Kidney (tissue), 22 donors: ENCODE measurements at places on chromosomes 12 and 14.

DNA sequence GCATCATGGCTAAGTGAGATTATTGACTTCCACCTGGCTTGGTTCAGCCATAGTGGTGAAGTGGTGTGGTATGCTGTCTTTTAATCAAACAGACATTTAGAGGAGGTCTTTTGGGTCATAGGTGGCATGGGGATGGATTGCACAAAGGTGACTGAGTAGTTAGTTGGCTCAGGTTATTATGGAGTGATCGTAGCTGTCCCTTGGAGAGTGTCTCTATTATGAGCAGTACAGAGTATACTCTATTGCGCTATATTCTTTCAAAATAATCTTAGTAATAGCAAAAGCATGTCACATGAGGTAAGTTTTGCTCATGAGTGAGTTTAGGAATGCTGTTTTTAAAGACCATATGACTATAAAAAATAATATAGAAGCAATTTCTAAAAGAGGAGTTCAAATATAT lies 60.4 kb downstream of the RASSF8 start:
- no peak for DNase-seq
- H3K27me3 ChIP-seq = no peaks in the 10 kb centered on the region
- H3K36me3 ChIP-seq = no peaks in the 10 kb centered on the region
- H3K4me3 ChIP-seq = no peak overlapping the region
- H3K27ac ChIP-seq = no peak overlapping the region

GRCh38 chr12:119841433-119842210 lies 35.5 kb downstream of the CIT start:
- no peak overlapping the region for H3K4me3 ChIP-seq
- H3K27me3 ChIP-seq = no peaks in the 10 kb centered on the region
- no peak overlapping the region for H3K27ac ChIP-seq

DNA sequence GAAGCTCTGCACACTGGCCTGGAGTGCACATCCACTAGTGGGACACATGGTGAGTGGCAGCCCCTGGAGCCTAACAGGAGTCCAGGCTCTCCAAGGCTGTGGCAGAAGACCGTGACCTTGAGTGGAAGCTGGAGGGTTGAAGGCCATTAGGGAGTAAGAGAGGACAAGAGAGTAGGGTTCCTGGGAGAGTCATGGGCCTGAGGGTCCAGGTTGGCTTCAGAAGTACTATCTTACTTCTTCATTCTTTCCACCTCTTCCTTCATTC lies 406 bp downstream of the IL23A start:
- H3K4me1 ChIP-seq = no peaks in the 10 kb centered on the region
- DNase-seq = no peak
- no peak overlapping the region for H3K27ac ChIP-seq
- no peaks in the 10 kb centered on the region for H3K27me3 ChIP-seq
- no peak overlapping the region for H3K4me3 ChIP-seq
- H3K36me3 ChIP-seq = peaks cover 10% of the 10 kb centered on the region

DNA sequence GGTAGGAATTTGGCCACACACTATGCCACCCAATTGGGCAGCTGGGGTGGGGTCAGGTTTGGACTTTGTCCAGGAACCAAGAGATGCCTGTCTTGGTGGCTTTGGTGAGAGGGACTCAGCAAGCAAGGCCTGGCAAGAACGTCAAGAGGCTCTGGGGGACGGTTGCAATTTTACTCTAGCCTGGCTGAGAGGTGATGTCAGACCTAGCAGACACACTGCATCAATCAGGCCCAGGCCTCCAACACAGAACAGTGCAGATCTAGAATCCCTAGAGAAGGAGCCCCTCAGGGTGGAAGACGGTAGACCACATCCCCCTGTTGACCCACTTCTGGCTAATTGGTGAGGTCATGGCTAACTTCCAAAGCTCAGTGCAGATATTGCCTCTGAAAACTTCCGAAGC lies 1.6 kb upstream of the UNC119B start:
- no peaks in the 10 kb centered on the region for H3K27me3 ChIP-seq
- H3K4me3 ChIP-seq = no peak overlapping the region
- peaks cover 6% of the 10 kb centered on the region for H3K36me3 ChIP-seq
- no peak overlapping the region for H3K27ac ChIP-seq

DNA sequence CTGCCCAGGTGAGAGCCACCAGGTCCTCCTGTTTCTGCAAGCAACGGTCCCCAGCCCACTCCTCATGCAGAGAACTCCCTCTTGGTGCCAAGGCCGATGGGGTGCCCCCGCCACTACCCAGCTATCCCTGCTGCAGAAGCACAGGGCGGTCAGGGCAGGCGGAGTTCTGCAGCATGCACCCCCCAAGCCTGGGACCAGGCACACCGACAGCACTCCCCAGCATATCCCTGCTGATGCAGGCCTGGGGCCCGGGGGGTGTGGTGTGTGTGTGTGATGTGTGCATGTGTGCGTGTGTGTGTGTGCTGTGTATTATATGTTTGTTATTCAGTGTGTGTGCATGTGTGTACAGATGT lies 27.7 kb upstream of the FZD10 start:
- no peak overlapping the region for H3K4me3 ChIP-seq
- H3K4me1 ChIP-seq = no peaks in the 10 kb centered on the region
- no peak overlapping the region for H3K27ac ChIP-seq
- no peak for DNase-seq
- H3K27me3 ChIP-seq = peaks cover 2% of the 10 kb centered on the region

DNA sequence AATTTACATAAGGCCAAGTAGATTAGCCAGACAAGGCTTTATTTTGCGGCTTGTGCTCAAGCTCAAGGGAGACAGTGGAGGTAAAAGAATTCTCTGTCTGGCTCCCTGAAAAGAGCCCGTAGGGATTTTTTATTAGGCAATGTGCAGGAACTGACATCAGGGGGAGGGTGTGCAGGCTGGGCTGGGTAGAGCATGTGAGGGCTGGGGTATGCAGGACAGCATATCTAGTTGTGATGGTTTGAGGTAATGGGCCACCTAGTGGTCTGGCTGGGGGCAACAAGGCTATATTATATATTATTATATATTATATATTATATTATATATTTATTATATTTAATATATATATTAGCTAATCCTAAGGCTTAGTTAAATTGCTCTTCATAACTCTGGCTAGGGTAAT lies 102.1 kb downstream of the TMEM117 start:
- H3K36me3 ChIP-seq = no peaks in the 10 kb centered on the region
- no peaks in the 10 kb centered on the region for H3K4me1 ChIP-seq
- no peak overlapping the region for H3K27ac ChIP-seq
- H3K4me3 ChIP-seq = no peak overlapping the region
- DNase-seq = no peak

GRCh38 chr14:54108481-54109471 lies 152.2 kb upstream of the BMP4 start:
- no peaks in the 10 kb centered on the region for H3K4me1 ChIP-seq
- no peak overlapping the region for H3K4me3 ChIP-seq
- H3K27me3 ChIP-seq = no peaks in the 10 kb centered on the region

DNA sequence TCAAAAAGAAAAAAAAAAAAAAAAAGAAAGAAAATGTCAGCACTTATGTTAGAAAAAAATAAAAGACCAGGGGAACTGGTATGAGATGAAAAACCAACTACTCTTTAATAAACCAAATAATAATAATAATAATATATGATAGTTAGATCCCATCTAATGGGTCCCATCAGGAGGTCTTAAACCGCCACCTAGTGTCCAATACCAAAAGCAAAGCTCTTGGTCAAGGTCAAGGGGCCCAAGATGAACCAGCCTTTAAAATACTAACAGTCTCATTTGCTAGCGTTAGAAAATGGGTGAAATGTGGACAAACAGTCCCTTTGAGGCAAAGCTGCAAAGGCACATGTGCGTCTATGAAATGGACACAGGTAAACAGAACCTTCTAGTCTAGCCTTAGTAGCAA lies 12.3 kb downstream of the BRAP start:
- no peaks in the 10 kb centered on the region for H3K4me1 ChIP-seq
- H3K4me3 ChIP-seq = no peak overlapping the region
- peaks cover 35% of the 10 kb centered on the region for H3K36me3 ChIP-seq
- no peaks in the 10 kb centered on the region for H3K27me3 ChIP-seq

GRCh38 chr12:99686142-99686541 lies 38.6 kb downstream of the GARIN6 start:
- H3K27ac ChIP-seq = no peak overlapping the region
- no peaks in the 10 kb centered on the region for H3K36me3 ChIP-seq
- no peaks in the 10 kb centered on the region for H3K4me1 ChIP-seq

DNA sequence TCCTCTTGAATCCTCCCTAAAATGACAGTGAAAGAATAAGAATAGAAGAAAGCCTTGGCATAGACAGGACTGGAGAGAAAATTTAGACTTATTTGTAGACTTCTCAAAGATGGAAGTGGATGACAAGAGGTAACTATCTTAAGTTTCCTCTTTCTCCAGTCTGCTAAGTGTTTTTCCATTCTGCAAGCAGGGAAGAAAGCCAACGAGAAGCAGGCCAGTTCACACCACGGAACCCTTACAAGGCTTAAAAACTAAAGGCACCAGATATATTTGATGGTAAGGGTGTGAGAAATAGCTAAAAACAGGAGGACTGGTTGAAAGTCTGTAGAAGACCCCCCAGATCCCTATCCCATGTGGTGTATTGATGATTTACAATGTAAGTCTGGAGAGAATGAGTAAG lies 82.9 kb upstream of the GPHB5 start:
- H3K27me3 ChIP-seq = no peaks in the 10 kb centered on the region
- no peak overlapping the region for H3K27ac ChIP-seq
- no peaks in the 10 kb centered on the region for H3K4me1 ChIP-seq
- no peak for DNase-seq

- peaks cover 2% of the 10 kb centered on the region for H3K4me1 ChIP-seq
- no peak overlapping the region for H3K27ac ChIP-seq
- H3K27me3 ChIP-seq = no peaks in the 10 kb centered on the region
- H3K4me3 ChIP-seq = no peak overlapping the region
- DNase-seq = no peak
These were observed 96.7 kb downstream of the ETV6 start for GRCh38 chr12:11746024-11746771.

GRCh38 chr14:27242874-27243273 lies 645.0 kb upstream of the NOVA1 start:
- H3K4me1 ChIP-seq = no peaks in the 10 kb centered on the region
- H3K4me3 ChIP-seq = no peak overlapping the region
- no peaks in the 10 kb centered on the region for H3K36me3 ChIP-seq
- no peak for DNase-seq
- no peak overlapping the region for H3K27ac ChIP-seq

- DNase-seq = no peak
- no peak overlapping the region for H3K27ac ChIP-seq
- no peaks in the 10 kb centered on the region for H3K36me3 ChIP-seq
- no peaks in the 10 kb centered on the region for H3K27me3 ChIP-seq
- H3K4me3 ChIP-seq = no peak overlapping the region
- no peaks in the 10 kb centered on the region for H3K4me1 ChIP-seq
These were observed 847.8 kb downstream of the RPS29 start for GRCh38 chr14:48738186-48738925.

DNA sequence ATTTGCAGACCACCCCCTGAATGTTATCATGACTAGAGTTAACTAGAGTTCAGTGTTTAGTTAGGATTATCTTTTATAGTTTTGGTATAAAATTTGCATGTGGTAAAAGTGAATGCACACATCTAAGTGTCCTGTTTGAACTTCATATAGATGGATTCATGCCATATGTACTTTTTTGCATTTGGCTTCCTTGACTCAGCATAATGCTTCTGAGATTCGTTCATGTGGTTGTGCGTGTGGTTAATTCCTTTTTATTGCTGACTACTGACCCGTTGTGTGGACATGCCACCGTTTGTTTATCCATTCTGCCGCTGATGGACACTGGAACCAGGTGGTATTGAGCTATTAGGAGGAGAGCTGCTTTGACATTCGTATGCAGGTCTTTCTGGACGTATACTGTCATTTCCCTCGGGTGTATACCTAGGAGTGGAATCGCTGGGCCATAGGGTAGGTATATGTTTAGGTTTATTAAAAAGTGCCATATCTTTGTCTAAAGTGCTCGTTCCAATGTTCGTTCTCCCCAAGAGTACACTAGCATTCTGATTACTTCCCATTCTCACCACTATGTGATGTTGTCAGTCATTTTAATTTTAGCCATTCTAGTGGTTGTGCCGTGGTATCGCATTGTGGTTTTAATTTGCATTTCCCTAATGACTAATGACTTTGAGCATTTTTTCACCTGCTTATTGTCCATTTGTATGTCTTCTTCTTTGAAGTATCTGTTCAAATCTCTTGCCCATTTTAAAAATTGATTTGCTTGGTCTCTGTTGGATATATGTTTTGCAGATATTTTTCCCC lies 37.7 kb downstream of the RIN3 start:
- H3K27me3 ChIP-seq = no peaks in the 10 kb centered on the region
- DNase-seq = no peak
- H3K4me1 ChIP-seq = no peaks in the 10 kb centered on the region
- no peaks in the 10 kb centered on the region for H3K36me3 ChIP-seq
- no peak overlapping the region for H3K4me3 ChIP-seq

DNA sequence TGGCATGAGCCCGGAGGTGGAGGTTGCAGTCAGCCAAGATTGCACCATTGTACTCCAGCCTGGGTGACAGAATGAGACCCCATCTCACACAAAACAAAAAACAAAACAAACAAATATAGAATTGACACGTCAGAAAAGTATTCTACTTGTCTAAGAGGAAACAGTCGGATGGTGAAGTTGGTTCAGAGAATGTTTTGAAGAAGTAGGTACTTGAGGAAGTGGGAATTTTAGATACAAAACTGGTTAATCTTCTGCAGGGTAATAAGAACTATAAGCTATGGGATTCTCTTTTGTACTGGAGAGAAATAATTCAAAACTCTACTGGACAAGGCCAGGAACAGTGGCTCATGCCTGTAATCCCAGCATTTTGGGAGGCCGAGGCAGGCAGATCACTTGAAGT lies 14.6 kb upstream of the TCTN1 start:
- H3K27ac ChIP-seq = no peak overlapping the region
- no peak overlapping the region for H3K4me3 ChIP-seq
- DNase-seq = no peak
- no peaks in the 10 kb centered on the region for H3K36me3 ChIP-seq

DNA sequence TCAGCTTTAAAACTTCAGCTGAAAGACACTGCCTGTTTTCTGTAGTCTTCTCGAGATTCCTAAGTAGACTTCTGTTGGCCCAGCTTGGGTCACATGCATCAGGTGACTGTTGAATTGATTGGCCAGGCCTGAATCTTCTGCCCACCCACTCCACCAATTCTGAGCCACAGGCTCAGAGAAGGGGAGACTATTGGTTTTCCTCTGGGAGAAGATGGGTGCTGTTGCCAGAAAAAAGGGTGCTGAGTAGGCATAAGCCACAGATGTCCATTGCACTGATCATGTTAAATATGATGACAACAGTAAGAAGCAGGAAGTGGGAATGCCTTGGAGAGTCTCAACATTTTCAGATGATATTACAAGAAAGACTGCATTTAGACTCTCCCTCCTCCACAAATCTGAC lies 6.8 kb upstream of the SPTLC2 start:
- no peak overlapping the region for H3K4me3 ChIP-seq
- no peak for DNase-seq
- H3K4me1 ChIP-seq = no peaks in the 10 kb centered on the region
- H3K36me3 ChIP-seq = no peaks in the 10 kb centered on the region

- H3K27me3 ChIP-seq = no peaks in the 10 kb centered on the region
- no peaks in the 10 kb centered on the region for H3K36me3 ChIP-seq
- DNase-seq = no peak
- no peak overlapping the region for H3K27ac ChIP-seq
These were observed 55.5 kb downstream of the CALM1 start for GRCh38 chr14:90452366-90452765.
